ENCODE measurements at places on chromosomes 2 and 18.

- no peak for DNase-seq
Observed at GRCh38 chr2:16172324-16173175, 232.2 kb downstream of the MYCN start.

- DNase-seq = no peak
Observed at GRCh38 chr18:30280861-30281470, 761.6 kb downstream of the DSC3 start.

- DNase-seq = no peak
Observed at GRCh38 chr2:239209783-239210182, 191.0 kb downstream of the HDAC4 start.

GRCh38 chr18:48983793-48984437, 33.1 kb upstream of the SMAD7 start:
- no peak for DNase-seq

GRCh38 chr18:59268721-59269562, 4.3 kb downstream of the RAX start:
- no peak for DNase-seq

GRCh38 chr2:58890865-58891525, 649.9 kb upstream of the FANCL start:
- no peak for DNase-seq

DNA sequence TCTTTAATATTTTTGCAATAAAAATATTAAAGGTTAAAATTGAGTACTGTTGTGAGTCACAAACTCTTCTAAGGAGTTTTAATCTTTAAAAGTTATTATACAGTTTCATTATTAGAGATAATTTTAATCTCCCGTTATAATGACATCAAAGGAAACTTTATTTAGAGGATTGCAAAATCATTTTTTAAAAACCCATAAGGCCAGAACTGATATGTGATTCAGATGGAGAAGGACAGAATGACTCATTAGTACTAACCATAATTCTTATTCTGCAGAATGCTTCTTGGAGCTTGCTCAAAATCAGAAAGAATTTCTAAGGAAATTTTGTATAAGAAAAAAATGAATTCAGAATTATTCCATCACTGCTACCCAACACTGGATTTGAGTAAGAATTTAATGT, 12.5 kb upstream of the HNRNPLL start:
- DNase-seq = no peak

DNA sequence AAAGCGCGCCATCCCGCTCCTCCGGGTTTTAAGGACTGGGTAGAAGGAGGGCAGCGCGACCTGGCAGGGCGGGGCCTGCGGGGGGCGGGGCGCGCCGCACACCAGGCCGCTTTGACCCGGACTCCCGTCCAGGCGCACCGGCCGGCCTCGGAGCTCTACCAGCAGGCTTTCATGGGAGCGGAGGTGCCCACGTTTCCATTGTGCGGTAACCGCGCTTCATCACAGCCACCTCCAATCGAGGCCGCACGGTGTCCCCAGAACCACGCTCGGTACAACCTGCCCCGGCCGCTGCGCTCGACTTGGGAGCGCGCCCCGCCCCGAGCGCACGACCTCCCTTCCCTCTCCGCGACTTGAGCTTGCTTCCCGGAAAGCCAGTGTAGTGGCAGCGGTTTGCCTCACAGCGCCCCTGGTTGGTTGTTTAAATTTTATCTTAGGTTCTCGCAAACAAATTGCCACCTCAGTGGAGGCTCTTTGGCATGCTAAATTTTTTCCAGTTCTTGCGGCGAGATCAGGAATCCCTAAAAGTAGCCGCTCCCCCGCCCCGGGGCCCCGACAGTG, 280 bp upstream of the CYP1B1 start:
- no peak for DNase-seq

DNA sequence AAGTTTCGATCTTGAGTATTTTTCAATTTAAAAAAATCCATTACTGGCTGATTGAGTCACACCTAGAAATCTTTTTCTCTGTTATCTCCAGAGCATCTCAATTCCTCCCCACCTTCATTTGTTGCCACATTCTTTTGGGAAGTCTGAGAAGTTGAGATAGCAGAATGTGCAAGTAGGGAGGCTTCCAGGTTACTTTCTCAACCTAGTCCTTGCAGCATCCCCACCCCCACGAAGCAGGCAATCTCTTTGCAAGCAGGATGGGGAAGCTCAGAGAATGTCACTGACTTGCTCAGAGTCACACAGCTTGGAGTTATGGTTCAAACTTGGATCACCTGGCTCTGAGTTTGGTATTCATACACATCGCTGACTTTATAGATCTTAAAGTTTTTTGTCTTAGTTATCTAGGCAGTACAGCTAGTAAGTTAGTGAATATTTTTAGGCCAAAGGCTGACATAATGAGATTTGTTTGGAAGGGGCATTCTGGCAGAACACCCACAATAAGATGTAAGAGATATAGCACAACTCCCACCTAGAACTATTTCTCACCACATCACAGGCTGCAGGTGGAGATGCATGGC, 25.9 kb upstream of the LCLAT1 start:
- no peak for DNase-seq

- DNase-seq = no peak
Observed at GRCh38 chr18:32301976-32302743, 112.3 kb downstream of the MEP1B start.

DNA sequence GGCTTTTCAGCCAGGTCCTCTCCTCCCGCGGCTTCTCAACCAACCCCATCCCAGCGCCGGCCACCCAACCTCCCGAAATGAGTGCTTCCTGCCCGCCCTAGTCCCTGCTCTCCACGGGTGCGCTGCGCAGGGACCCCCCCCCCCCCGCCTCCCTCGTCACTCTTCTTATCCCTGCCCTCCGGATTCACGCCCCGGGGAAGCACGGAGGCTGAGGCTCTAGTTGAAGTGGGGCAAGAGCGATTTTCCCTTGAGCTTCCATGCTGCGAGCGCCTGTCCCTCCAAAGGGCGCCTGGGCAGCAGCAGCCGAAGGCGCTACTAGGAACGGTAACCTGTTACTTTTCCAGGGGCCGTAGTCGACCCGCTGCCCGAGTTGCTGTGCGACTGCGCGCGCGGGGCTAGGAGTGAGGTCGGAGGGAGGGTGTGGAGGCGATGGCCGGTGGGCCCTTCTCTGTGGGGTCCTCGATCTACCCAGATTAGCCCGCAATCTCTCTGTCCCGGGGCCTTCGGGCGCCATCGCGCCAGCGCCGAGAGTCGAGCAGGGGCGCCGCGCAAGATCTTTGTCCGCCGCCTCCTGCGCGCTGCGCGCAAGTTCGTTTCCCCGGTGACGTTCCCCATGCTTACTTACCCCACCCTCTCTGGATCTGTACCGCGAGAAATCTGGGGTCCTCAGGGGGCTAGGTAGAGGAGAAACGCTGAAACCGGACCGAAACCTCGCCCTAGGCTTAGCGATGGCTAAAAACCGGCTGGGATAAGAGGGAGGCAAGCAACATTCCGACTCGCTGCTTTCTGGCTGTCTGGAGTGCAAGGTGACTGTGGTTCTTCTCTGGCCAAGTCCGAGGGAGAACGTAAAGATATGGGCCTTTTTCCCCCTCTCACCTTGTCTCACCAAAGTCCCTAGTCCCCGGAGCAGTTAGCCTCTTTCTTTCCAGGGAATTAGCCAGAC, 677 bp downstream of the GAD1 start:
- DNase-seq = no peak

DNA sequence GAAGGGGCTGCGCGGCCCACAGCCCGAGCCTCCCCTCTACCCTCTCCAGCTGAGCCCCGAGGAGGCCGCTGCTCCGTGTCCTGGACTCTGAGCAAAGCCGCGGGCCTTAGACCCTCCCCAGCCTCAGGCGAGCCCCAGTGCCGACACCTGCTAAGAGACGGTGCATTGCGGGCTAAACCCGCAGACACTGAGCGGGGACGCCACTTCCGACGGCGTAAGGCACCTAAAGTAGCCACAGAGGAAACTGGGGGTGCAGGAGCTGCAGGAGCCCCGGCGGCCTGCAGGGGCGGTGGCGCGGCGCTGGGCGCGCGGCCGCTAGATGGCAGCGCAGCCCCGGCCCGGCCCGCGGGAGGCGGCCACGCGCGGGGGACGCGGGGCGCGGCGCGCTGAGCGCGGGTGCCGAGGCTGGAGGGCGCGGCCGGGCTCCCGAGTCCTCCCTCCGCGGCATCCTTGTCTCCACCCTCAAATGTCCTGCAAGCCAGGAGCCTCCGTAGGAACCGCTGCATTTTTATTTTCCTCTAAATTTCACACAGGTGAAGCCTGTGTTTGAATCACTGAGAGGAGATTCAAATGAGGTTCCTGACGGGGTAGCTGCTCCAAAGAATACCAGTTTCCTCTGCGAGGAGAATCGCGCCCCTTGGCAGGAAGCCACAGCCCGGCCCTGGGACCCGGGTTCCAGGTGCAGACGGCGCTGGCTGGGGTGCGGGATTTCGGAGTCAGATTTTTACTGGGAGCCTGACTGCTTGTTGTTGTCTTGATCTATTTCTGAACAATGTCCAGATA, 650.5 kb downstream of the GALR1 start:
- no peak for DNase-seq

DNA sequence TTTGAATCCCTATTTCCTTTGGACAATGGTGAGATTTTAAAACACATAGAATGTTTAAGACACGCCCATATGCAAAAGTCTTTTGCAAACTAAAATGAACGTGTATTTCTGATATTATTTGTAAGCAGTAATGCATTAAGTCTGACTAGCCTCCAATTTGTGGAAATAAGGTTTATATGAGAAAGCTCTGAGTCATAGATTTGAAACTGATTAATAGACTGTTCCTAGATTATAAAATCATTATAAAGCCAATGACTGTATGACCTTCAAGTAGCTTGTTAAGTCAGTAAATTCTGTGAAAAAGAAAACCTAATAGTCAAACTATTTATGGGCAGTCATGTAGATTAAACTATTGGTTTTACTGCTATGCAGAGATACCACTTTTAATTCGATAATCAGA, 12.8 kb upstream of the EFEMP1 start:
- DNase-seq = no peak

- DNase-seq = no peak
Observed at GRCh38 chr18:55189972-55190371, 230.7 kb upstream of the CCDC68 start.

DNA sequence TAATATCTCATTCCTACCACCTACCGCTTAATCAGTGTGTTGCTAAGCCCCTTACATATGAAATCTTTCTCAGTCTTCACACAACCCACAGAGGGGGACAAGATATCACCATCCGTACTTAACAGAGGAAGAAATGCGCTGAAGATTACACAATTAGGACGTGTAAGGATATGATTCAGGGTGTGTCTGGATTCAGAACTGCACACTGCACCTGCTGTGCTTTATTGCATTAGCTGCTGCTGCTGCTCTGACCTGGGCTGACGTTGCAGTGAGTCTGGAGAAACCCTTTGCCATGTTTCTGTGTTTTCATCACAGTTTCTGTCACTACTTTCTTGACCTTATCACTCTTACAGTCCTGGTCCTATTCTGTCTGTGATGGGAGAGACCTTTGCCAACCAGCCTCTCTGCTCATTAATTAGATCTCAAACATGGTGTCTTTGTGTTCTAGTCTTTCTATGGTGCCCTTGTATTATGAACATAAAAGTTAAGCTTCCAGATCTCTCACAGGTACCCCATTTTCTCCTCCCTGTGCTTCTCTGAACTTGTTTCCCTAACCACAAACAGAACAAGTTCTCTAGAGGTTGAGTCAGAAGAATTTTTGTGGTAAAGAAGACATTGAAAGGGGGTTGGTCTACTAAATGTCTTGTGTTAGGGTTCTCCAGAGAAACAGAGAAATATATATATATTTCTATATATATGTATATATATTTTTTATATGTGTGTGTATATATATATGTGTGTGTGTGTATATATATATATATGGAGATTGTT, 92.9 kb upstream of the CYP1B1 start:
- DNase-seq = no peak

DNA sequence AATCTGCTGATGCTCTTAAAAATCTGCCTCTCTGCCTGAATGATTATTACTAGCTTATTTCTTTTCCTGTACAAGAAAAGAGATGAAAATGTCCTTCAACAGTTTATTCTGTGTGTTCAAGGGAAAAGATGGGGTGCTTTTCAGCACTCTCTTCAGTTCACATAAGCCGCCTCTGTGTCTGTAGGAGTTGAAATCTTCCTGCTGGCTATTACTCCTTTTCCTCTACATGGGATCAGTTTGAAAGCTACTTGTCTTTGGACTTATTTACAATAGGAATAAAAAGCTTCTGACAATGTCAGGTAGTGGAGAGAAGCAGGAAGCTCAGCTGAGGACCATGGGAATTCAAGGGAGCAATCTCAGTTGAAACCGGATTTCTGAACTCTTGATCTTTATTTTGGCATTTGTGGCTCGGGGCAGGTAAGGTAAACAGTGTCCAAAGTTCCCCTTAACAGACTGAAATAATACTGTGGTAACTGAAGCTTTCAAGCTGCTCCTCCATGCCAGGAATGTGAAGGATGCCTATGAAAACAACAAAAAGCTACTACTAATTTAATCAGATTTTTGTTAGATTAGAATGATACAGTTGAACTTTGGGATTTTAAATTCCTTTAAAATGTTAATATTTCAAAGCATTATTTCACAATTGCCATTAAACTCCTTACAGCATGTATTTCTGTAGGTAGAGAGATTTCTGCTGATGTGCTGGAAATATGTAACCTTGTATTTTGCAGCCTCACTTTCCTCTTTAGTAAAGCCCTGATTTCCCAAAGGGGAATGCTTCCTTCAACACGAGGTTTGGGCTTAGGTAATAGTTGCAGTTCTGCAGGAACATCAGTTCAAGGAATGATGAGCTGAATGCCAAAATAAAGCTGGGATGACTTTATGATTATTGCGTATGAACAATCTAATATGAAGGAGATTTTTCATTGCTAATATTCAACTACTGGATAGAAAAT, 43.6 kb downstream of the MAPRE2 start:
- no peak for DNase-seq

- no peak for DNase-seq
Observed at GRCh38 chr2:98759827-98760625, 29.1 kb upstream of the MGAT4A start.

DNA sequence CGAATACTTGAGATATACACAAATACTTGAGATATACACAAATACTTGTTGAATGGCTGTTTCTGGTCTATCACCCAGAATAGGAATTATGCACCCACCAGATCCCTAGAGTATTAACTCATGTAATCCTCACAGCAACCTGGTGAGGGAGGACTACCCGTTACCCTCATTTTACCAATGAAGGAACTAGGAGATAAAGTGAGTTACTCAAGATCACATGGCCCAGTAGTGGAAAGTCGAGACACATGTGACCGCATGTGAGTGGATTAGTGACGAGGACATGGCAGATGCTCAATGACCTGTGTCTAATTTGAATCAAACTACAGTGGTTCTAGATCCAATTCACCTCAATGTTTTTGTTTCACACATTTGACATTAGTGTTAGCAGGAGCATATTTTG, 2.4 kb downstream of the MOGAT1 start:
- DNase-seq = no peak

DNA sequence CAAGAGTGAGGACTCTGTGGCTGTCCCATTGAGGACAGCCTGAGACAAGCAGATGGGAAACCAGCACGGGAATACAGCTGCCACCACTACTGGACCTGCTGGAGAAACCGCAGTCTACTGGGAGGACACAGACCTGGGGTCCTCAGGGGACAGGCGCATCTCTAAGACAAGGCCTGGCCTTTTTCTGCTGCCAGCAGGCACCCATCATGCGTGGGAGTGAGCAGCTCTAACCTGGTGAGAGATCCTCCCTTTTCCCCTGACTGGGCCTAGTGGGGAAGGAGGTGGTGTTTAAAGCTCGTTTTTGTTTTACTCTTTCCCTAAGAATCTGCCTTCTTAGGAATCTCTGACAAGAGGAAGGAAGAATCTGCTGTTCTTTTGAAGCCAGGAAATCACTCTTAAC, 36.6 kb downstream of the CYRIA start:
- DNase-seq = no peak
